ENCODE measurements at places on chromosomes 7 and 10.

- no peak for DNase-seq
These were observed 35.0 kb upstream of the DAGLB start for GRCh38 chr7:6482743-6483119.

GRCh38 chr7:16095171-16095950 is 326.0 kb downstream of the CRPPA start:
- DNase-seq = no peak

DNA sequence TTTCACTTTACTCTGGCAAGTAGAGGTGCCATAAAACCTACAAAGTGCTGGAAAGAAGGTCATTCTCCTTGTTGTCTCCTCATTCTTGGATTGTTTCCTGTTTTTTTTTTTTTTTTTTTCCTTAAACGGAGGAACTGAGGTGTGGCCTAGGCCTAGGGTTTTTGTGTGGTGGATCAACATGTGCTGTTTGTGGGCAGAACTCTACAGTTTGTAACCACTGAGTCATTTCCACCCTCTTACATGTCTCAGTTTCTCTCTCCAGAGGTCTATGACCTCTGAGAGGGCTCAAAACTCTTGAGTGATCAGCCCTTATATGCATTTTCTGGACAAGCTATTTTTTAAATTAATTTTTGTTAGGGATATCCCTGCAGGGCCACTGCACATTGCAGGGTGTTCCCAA is 296.0 kb downstream of the PPP1R3A start:
- no peak for DNase-seq

DNA sequence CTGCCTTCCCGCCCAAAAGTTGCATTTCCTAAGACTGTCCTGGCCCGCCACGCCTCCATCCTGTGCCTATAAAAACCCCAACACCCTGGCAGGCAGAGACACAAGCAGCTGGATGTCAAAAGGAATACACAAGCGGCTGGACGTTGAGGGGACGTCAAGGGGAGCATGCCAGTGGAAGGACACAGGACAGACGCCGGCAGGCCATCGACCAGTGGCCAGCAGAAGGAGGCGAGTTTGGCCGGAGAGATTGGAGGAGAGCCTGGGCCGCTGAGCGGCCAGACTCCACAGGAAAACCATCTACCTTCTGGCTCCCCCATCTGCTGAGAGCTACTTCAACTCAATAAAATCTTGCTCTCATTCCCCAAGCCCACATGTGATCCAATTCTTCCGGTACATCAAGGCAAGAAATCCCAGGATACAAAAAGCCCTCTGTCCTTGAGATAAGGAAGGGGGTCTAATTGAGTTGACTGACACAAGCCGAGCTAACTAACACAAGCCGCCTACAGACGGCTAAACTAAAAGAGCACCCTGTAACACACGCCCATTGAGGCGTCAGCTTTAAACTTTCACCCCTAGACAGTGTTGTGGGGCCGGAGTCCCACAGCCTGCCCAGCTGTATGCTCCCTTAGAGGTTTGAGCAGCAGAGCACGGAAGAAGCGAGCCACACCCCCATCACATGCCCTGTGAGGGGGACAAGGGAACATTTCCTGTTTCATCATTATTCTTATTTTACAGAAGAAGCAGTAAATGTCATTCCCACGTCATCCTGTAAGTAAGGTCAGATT is 150.3 kb upstream of the PHYHIPL start:
- DNase-seq = no peak

GRCh38 chr7:124426621-124427020 is 339.0 kb downstream of the GPR37 start:
- no peak for DNase-seq

- no peak for DNase-seq
These were observed 1.8 kb downstream of the PPP1R35 start for GRCh38 chr7:100434297-100435144.

GRCh38 chr7:26500749-26501352 is 209.2 kb downstream of the SNX10 start:
- peak; percentile 31 for DNase-seq

DNA sequence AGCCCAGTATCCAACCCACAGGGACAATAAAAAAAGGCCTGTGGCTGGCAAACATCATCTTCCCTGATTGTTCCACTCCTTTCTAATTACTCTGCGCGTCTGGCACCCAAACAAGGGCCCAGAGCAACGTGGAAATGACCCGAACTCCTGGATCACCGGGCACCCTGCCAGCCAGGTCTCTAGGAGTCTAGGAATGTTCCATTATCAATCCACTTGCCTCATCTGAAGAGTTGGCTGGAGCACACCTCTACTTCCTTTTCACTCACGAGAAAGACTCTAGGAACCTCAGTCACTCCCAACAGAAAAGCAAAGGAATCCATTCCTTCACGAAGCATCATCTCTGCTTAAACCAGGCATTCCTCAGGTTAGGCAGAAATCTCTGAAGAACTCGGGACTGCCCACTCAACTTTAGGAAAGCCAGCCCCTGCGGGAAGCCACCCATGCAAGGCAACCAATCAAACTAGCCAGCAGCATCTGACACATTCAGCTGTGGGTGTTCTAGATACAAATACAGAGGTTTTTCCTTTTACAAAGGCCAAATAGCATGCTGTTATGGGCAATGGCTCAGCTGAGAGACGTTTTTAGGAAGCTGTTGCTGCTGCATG is 37.7 kb downstream of the ATXN7L1 start:
- DNase-seq = no peak

- no peak for DNase-seq
These were observed 88.9 kb downstream of the SCRN1 start for GRCh38 chr7:29900745-29901144.

DNA sequence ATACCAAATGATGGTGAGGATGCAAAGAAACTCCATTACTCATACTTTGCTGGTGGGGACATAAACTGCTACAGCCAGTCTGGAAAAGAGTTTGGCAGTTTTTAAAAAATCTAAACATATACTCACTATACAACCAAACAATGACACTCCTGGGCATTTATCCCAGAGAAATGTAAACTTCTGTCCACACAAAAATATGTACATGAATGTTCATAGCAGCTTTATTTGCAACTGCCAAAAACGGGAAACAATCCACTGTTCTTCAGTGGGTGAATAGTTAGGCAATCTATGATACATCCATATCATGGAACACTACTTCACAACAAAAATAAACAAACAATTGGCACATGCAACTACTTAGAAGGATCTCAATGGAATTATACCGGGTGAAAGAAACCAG is 276.4 kb upstream of the SP8 start:
- DNase-seq = no peak

- no peak for DNase-seq
These were observed 49.4 kb upstream of the OCM start for GRCh38 chr7:5831196-5831595.

GRCh38 chr7:4667776-4668509 is 14.2 kb upstream of the FOXK1 start:
- no peak for DNase-seq

- DNase-seq = no peak
These were observed 303.7 kb downstream of the PRPF18 start for GRCh38 chr10:13890233-13891127.

DNA sequence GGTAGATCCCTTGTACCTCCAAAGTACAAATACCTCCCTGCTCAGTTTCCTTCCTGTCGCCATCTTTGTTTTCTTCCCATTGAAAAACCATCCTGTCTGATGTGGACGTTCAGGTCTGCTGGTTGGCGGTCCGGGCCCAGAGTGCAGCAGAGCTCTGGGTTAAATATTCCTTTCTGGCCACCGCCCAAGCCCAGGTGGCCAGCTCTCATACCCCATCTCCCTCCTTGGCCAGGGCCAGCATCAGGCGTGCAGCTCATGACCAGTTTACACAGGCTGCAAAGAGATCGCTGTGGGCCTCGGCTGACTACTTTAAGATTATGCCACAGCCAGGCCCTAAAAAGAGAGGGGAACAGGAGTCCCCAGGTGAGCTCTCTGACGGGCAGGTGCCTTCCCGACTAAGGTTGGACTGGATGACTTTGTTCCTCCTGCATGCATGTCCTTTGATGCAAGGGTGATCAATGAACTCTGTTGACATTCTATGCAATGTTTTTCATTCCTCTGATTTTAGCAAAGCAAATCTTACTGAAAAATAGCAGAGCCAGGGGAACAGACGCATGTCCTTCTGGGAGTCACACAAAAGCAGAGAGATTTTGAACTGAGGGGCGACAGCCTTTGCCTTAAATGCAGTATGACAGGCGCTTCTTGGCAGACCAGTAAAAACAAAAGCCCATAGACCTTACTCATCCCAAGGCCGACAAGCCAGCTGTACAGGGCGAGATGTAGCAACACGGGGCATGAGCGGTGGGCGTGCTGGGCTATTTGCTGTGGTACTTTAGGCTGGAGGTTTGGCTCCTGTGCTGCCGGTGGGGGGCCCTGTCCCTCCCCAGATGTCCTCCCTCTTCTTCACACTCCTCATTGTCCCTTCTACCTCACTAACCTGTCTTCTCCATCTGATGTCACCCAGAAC is 33.3 kb upstream of the SH2B2 start:
- no peak for DNase-seq

- DNase-seq = no peak
These were observed 97.5 kb upstream of the PAX2 start for GRCh38 chr10:100647928-100648327.

DNA sequence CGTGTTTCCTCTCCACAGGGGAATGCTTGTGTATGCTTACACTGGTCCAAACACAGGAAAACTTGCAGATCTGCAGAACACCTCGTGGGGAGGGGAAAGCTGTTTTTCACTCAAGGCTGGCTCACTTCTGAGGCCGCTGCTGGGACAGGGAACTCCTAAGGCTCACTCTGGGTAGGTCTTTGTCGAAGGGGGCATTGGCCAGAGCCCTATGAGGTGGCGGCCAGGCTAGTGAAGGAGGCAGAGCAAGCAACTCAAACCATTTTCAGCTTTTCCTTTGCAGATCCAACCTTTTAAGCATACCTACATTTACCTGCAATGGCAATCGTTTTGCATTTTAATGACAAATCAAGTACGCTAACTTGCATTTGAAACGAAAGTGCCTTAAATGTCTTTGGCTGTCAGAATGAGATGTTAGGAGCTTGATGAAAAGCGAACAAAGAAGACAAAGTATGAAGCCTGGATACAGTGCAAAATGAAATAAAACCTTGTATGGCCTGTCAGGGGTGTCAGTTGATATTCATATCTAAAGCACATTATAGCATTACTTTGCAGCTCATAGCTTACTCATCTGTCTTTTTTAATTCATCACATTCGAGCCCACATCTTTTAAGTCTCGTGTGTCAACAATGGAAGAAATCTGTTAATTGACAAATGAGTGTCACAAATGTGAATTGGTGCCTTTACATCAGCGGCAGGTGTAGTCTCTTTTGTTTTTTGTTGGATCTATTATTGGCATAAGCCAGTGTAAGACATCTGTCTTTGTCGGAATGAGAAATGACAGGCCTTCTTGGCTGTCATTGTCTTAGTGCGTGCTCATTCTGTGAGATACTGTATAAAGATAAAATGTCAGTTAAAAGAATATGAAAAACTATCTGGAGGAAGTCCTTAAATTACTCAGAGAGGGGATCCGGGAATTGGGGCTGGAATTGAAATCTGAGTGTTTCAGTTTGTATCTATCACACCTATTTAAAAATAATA is 30.5 kb downstream of the LRMDA start:
- no peak for DNase-seq

GRCh38 chr7:23287612-23288011 is 11.5 kb upstream of the MALSU1 start:
- DNase-seq = peak; percentile 35

GRCh38 chr10:131862548-131862947 is 38.3 kb upstream of the PPP2R2D start:
- DNase-seq = no peak

DNA sequence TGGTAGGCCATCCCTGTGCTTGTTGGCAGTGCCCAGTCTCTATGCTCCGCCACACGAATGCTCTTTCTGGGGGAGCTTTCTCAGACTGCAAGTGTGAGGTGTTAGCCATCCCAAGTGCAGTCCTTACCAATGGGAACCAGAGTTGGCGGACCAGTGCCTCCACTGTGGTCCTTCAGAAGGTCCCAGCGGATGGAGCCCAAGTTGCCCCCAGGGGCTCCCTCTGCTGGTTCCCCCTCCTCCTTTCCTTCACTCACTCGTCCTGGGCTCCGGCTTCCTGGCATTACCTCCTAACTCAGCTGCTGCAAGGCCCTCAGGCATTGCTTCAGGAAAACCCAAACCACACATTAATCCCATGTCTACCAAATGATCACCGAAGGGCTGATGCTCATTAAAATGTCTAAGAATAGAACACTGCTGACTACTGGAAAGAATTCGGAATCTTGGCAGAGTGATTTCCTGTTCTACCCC is 139.8 kb downstream of the CUBN start:
- no peak for DNase-seq

DNA sequence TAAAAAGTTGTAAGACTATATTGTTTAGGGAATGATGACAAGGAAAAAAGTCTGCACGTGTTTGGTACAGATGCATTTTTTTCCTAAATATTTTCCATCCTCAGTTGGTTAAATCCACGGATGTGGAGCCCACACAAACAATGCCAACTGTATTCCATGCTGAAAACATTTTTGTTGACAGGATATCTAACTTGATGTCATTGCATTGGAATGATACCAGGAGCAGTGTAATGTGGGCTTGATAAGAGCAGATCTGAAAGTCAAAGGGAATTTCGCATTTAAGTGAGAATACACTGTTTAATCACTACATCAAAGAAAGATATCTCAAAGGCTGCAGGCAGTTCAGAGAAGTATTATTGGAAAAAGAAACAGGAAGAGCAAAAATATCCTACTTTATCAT is 49.5 kb upstream of the TMEM140 start:
- DNase-seq = no peak

- no peak for DNase-seq
These were observed 102.1 kb downstream of the ARHGAP22 start for GRCh38 chr10:48502791-48503190.

DNA sequence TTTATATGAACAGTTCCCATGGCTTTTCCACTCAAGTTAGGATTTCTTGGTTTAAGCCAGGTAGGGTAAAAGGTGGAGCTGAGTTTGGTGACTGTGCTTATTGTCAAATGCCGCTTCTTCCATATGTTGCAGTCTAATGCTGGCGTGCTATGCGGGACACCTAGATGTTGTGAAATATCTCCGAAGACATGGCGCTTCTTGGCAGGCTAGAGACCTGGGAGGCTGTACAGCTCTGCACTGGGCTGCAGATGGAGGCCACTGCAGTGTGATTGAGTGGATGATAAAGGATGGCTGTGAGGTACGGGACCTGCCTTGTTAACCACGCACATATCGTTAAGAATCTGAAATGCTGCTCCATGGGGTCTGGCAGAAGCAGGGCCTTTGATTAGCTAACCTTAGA is 108.4 kb downstream of the FANK1 start:
- DNase-seq = no peak

DNA sequence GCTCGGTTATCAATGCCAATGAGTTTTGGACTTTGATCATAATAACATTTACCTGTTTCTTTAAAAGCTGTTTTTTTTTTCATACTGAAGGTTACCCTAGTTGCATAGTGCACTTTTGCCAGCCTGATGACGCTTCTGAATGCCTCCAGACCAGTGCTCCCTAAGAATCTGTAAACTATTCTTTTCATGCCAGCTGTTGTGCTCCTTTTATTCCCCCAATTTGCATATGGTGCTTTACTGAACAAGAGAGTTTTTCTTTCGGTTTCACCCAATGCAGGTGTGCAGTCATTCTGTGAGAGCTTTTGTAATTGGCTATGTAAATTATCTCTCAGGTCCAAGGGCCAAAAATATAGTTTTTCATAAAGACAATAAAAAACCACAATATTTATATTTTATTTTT is 48.1 kb upstream of the GLCCI1 start:
- peak; percentile 49 for DNase-seq

- DNase-seq = no peak
These were observed 3.2 kb upstream of the IGFBP3 start for GRCh38 chr7:45924283-45924682.

GRCh38 chr7:85457911-85458310 is 271.1 kb upstream of the SEMA3D start:
- DNase-seq = no peak

Data from activated CD4-positive, alpha-beta T cell treated with anti-CD3 and anti-CD28 coated beads, Interleukin-2, amount 50 U/mL, for 16 hours (primary cell).